Cerebellar nuclear complex (tissue), 1 donor: ENCODE measurements at places on chromosomes 13 and 19.

DNA sequence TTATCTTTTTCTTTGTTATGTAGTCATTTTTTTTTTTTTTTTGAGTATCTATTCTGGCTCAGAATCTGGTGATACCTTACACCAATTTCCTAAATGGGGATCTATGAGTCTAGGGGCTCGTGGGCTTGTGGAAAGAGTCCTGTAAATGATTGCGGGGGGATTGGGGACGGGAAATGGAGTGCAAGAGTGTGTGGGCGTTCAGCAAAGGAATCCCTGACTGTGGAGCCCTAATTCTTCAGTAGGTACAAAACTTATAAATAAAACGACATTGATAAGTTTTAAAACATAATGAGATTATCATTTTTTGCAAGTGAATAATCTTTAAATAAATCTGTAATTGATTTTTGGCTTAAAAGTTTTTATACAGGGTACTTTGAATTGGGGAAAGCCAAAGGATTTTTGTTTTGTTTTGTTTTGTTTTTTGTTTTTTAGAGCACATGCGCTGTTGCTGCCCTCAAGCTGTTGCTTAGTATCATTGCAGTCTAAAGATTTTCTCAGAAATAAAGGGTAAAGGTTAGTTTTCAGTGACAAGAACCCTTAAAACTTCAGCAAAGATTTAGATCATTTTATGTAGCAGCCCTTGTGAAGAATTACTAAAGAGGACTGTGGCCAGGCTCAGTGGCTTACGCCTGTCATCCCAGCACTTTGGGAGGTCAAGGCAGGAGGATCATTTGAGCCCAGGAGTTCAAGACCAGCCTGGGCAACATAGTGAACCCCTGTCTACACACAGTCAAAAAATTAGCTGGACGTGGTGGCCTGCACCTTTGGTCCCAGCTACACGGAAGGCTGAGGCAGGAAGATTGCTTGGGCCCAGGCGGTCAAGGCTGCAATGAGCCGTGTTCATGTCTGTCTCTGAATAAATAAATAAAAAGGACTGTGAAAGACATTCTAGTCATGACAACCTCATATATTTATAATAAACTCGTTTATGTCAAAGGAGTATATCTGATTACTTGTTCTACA lies 1.7 kb downstream of the ERCC5 start:
- no peak for DNase-seq

DNA sequence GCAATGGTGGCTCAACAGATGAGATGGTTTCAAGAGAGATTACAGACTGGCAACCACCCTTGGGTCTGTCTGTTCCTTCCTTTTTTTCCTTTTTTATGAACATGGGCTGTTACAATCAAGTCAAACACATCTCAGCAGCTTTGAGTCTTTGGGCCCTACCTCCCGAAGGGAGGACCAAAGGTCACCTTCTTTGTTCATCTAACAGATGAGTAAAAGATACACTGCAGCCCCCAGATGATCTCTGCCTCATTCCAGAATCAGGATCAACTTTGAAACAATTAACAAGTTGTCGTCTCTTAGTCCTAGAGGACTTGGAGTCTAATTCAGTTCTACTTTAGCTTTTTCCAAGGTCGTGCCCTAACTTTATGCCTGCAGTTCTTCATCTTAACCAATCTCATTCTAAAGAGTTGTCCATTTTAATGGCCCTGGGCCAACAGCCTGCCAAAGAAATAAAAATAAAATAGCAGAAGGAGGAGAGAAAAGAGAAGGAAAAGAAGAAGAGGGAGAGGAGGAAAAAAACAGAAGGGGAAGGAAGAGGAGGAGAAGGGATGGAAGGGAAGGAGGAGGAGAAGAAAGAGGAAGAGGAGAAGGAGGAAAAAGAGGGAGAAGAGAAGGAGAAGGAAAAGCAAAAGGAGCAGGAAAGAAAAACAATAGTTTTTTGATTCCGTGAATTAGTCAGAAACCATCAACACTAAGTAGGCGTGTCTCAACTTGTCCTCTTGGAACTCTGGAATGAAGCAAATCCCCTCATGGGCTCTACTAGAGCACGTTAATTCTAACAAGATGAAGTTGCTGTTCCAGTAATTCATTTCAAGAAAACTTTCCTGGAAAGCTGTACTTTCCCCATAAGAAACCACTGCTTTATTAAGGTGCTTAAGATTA lies 281.2 kb downstream of the FOXO1 start:
- DNase-seq = no peak

DNA sequence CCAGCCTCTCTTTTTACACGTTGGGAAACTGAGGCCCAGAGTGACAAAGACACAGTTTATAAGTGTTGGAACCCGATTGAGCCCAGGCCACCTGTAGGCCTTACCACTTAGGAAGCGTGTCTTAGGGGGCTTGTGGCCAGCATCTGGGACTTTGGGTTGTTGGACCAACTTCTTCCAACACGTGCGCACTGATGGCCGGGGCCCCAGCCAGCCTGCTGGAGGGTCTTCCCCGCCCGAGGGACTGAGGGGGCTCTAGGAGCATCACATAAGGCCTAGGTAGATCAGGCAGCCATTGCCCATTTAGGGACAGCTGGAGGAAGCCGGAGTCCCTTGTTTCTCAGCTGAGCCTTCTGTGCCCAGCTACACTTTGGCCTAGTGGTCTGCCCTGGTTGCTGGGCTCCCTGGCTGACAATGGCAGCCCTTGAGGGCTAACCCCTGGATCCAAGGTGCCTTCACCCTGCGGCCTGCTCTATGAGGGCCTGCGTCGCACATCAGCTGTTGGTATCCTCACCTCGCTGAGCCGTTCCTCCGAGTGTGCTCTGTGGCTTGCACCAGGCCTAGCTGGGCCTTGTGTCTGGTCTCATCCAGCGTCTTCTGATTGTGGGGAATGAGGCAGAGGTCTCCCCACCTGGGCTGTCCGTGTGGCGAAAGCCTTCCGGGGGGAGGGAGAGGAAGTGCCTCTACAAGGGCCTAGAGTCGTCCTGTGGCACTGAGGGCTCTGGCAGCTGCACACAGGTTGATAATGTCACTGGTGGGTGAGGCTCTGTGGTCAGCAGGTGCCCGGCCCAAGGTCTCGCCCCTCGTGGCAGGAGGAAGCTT lies 1.2 kb downstream of the RAB11B start:
- no peak for DNase-seq

GRCh38 chr19:44890366-44891015 lies 563 bp upstream of the TOMM40 start:
- peak; percentile 99 for DNase-seq

- no peak for DNase-seq
These were observed 673.8 kb downstream of the PCDH9 start for GRCh38 chr13:66556306-66556705.

GRCh38 chr19:27822336-27822735 lies 1390.6 kb downstream of the UQCRFS1 start:
- no peak for DNase-seq

GRCh38 chr19:33094436-33095067 lies 13.6 kb downstream of the GPATCH1 start:
- no peak for DNase-seq

DNA sequence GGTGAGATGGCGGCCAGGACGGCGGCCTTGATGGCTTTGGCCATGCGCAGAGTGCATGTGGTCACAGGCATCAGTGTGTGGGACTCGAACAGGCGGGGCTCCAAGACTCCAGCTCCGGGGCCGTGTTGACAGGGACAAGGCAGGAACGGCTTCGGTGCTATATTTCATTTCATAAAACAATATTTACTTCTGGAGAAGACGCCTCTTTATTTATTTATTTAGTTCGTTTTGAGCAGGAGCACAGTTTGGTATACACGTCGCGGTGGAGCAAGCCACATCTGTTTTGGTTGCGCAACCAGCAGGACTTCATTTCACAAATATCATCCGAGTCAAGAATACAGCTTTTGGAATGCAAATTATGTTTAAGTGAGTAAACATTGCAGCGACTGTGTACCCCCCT lies 166.7 kb upstream of the TSHZ3 start:
- DNase-seq = no peak
